NCI-H2029 (cell line): ENCODE measurements at places on chromosomes 3 and 15.

DNA sequence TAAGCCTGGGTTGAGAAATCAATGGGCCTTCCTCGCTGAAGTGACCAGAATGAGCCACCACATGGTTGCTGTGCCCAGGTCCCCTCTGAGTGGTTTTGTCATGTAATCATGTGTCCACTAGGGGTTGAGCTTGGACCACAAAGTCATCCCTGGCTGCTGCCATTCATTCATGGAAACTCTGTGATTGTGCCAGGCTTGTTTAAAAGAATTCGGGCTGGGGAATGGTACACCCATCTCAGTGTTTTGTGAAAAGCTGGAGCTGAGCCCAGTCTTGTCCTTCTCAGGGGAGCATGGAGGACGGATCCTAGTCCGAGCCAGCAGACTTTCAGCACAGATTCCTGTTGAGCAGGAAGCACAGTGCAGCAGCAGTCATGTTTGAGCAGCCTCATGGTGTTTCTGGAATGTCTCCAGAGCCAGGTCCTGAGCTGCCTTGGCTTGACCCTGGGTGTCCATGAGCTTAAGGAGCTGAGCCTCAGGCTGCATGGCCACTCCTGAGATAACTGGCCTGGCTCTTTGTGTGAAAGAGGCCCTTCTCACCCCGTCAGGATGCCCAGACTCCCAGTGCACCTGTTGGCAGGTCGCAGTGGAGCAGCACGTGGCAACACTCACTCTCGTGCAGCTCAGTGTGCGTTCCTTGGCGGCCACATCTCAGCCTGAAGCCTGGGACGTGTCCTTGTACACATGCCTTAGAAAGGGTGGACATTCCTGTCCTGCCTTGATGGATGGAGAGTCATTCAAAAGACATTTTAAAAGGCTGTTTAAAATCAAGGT is 260.3 kb upstream of the TPM1 start:
- peak; percentile 12 for DNase-seq

GRCh38 chr3:37154668-37155314 is 19.6 kb downstream of the LRRFIP2 start:
- no peak for DNase-seq

DNA sequence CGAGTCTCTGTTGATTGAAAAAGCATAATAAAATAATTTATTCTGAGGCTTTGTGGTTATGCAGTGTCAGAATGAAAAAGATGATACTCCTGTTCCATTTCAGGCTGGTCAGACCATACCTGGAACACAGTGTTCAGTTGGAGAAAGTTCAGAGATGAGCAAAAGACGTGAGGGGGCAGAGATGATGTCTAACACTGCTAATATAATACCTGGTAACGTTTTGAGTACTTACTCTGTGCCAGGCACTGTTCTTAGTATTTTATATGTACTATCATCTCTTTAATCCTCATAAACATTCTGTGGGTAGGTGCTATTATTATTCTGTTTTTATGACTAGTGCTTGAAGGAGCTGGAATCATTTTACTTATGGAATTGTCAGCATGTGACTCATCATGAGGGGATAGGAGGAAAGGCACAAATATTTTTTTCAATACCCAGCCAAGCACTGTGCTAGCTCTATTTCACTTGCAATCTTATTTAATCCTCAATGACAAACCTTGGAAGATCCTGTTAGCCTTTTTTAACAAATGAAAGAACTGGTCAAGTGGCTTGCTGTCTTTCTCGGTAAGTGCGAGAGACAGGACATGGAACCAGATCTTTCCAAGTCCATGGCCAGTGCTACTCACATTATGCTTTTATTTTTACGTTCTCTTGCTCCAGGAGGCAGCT is 31.8 kb downstream of the IQGAP1 start:
- no peak for DNase-seq

DNA sequence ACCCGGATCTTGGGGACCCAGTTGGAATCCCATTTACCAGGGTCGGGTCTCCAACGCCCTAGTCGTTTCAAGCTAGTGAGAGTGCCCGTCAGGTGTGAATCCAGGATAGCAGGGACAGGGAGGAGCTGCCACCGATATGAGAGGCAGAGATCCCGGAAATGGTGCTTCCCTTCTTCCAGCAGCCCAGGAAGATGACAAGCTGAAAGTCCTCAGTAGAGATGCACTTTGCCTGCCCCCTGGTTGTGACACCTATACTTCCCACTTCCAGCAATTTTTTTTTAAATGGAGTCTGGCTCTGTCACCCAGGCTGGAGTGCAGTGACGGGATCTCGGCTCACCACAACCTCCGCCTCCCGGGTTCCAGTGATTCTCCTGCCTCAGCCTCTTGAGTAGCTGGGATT is 503.0 kb downstream of the NTRK3 start:
- peak; percentile 43 for DNase-seq

DNA sequence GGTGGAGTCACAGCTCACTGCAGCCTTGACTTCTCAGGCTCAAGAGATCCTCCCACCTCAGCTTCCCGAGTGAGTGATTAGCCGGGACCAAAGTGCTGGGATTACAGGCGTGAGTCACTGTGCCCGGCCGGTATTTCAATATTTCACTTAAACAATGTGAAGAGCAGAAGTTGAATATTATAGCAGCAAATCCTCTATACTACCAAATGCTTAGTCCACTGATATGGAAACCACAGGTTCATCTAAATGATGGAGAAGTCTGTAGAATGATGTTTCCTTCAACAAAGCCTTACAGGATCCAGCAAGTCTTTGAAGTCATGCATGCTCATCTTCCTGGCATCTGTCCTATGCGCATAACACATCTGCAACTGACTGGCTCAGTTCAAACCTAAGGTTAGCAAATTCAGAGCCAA is 20.3 kb upstream of the UACA start:
- no peak for DNase-seq

DNA sequence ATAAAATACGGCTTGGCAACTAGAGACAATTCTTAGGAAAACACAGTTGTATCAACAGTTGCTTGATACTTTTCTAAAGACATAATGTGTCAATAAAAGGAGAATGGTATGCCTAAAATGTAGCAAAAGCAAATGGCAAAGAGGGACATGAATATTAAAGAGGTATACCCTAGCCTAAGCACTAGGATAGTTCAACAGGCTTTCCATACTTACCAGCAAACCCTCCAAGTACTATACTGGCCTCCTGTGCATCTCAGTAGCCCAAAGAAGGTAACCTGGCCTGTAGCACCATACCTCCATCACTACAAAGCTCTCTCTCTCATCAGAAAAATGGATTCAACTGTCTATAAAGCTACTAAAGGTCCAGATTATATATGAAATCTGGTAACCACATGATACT is 7.5 kb downstream of the SETD2 start:
- DNase-seq = no peak

DNA sequence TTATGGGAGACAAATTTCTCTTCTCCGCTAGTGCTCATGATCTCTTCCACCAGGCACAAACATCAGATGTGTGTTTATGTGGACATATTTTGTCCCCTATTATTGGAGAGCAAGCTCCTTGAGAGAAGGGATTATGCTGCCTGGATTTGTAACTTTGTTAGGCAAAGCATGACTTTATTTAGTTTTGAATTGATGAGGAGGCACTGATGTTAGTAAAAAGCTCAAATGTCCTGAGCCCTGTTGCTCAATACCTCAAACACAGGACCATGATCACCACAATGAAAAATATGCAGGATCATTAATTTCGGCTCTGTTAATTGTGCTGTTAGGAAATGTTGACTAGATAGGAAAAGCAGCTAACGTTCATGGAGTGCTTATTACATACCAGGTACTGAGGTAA is 29.1 kb downstream of the SCG5 start:
- DNase-seq = no peak

DNA sequence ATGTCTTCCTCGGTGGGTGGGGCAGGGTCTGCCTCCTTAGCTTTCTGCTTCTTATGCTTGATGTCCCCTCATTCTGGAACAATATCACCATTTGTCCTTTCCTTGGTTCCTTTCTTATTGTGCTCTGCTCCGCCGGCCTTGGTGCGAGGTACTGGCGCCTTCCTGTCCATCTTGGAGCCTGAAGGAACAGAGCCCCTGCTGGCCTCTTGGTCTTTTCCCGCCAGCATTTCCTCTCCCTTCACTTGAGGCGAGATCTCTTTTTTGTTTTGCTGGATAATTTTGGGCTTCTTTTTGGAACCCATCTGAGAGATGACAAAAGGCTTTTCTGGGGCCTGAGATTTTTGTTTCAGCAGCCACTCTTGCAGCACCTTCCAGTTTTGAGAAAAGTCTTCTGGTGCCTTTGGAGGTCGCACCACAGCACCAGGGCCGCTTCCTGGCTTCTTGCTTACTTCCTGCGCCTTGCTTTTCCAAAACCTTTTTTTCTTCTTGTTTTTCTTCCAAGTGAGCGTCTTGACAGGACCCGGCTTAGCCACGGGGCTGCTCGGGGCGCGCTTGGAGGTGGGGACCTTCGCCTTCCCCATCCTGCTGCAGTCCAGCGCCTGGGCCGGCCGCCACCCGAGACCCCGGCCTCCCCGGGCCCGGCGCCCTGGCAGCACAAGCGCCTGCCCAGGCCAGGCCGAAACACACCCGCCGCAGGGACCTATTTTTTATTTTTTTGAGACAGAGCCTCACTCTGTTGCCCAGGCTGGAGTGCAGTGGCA is 127.1 kb downstream of the KLF13 start:
- DNase-seq = no peak

GRCh38 chr15:73751899-73752805 is 999 bp downstream of the INSYN1 start:
- DNase-seq = no peak

DNA sequence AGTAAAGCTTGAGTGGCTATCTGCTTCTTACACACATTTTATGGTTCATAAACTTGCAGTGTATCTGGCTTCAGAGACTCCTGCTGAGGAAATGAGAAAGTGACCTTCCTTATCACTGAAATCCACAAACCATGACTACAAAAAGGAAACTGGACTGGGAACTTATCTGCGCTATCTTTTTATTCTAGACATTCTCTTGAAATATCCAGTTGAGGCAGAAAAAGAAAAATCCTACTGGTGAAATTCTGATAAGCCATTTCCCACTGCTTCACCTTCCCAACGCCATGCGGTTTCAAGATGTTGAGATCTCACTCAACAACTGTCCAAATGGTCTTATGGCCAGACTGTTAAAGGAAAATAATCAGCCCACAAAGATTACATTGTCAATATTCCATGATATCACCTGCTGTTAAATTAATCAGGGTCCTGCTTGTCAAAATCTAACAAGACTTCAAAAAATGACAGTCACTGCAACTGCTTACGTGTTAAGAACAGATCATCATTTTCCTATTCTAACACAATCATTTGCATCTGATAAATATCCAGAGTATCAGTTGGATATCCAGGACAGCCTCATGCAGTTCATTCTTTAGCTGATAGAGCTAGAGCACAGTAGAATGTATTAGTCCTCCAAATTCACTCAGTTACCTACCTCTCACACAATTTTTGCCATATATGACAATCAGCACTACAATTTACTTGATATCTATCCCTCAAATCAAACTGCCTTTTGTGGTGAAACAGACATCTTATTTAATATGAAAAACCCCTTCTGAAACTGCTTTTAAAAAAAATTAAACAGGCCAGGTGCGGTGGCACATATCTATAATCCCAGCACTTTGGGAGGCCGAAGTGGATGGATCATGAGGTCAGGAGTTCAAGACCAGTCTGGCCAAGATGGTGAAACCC is 538.1 kb downstream of the MAGI1 start:
- no peak for DNase-seq

DNA sequence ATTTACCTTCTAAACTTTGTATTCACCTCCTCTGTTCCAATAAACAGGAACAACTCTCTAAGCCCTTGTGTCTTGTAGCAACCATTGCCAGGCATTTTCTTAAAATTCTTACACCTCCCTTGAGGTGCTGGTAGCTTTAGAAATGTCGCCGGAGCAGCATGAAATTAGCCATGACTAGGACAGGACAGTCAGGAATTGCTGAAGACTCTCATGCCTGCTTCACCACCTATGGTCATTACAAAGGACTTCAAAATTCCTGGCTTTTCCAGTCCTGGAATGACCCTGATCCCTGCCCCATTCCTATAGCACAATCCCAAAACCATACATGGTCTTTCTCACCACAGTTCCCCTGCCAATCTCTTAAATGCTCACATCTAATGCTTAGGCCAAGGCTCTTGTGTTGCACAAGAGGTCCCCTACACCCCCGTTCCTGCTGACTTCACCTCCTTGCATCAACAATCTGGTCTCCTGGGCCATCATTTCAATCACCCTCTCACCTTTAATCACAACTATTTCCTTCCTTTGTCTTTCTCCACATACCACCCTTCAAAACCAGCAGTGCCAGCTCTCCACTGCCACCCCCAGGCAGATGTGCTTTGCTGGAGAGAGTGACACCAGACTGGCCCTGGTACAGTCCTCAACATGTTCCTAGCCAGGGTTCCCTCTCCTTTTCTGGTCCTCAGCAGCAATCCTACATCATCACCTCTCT is 113.2 kb upstream of the TJP1 start:
- no peak for DNase-seq

GRCh38 chr15:74315626-74316025 is 51.8 kb downstream of the CYP11A1 start:
- DNase-seq = no peak
